Neural progenitor cell (in vitro differentiated cells): ENCODE measurements at places on chromosomes 12 and 14. TPM values are rescaled to one million over a fixed set of nuclear protein-coding genes. Genes with fewer than 3 reads are reported as not detected.

GRCh38 chr14:37870632-37871346 is 275.4 kb downstream of the TTC6 start:
- no peaks in the 10 kb centered on the region for H3K36me3 ChIP-seq
- no peaks in the 10 kb centered on the region for H3K27me3 ChIP-seq
- no peak overlapping the region for H3K27ac ChIP-seq
- no peak overlapping the region for H3K4me3 ChIP-seq
- DNase-seq = peak; percentile 3

The NINJ2 gene
- total RNA-seq = 0.37 TPM in 1 of 2 replicates, not detected in the other

- H3K36me3 ChIP-seq = no peaks in the 10 kb centered on the region
- DNase-seq = no peak
- H3K4me3 ChIP-seq = no peak overlapping the region
- H3K4me1 ChIP-seq = peaks cover 15% of the 10 kb centered on the region
- H3K27me3 ChIP-seq = no peaks in the 10 kb centered on the region
Measured at GRCh38 chr14:32623300-32624093, 294.4 kb downstream of the AKAP6 start.

GRCh38 chr14:39212693-39213092 is 21.0 kb upstream of the MIA2 start:
- H3K27me3 ChIP-seq = no peaks in the 10 kb centered on the region
- H3K4me3 ChIP-seq = no peak overlapping the region
- peaks cover 4% of the 10 kb centered on the region for H3K4me1 ChIP-seq
- no peak overlapping the region for H3K27ac ChIP-seq
- no peaks in the 10 kb centered on the region for H3K36me3 ChIP-seq

The GSC gene
- total RNA-seq = 1.1 and 2.8 TPM in 2 replicates

- no peak overlapping the region for H3K4me3 ChIP-seq
- no peaks in the 10 kb centered on the region for H3K4me1 ChIP-seq
Measured at GRCh38 chr12:80596509-80596908, 110.9 kb upstream of the MYF6 start.

The RPS6KL1 gene
- total RNA-seq = 6.4 and 15.1 TPM in 2 replicates

The CD27 gene
- total RNA-seq = 0.43 TPM in 1 of 2 replicates, not detected in the other

- peaks cover 55% of the 10 kb centered on the region for H3K4me1 ChIP-seq
- DNase-seq = peak; percentile 33
- no peak overlapping the region for H3K4me3 ChIP-seq
- no peak overlapping the region for H3K27ac ChIP-seq
- no peaks in the 10 kb centered on the region for H3K27me3 ChIP-seq
Measured at GRCh38 chr12:13117029-13117428, 13.6 kb upstream of the GSG1 start.

GRCh38 chr12:110688446-110689280 is at the start of gene HVCN1:
Gene HVCN1 (minus strand): TSS chr12:110689115. CDS start chr12:110683245, 5,870 bp downstream.
- H3K4me3 ChIP-seq = peak within 1 kb of the TSS; percentile 69
- no peak within 1 kb of the TSS for H3K27ac ChIP-seq
- no peaks in the 10 kb centered on the region for H3K36me3 ChIP-seq
- peak; percentile 82 for DNase-seq
- peaks cover 9% of the 10 kb centered on the region for H3K4me1 ChIP-seq
- H3K27me3 ChIP-seq = peaks cover 19% of the 10 kb centered on the region

DNA sequence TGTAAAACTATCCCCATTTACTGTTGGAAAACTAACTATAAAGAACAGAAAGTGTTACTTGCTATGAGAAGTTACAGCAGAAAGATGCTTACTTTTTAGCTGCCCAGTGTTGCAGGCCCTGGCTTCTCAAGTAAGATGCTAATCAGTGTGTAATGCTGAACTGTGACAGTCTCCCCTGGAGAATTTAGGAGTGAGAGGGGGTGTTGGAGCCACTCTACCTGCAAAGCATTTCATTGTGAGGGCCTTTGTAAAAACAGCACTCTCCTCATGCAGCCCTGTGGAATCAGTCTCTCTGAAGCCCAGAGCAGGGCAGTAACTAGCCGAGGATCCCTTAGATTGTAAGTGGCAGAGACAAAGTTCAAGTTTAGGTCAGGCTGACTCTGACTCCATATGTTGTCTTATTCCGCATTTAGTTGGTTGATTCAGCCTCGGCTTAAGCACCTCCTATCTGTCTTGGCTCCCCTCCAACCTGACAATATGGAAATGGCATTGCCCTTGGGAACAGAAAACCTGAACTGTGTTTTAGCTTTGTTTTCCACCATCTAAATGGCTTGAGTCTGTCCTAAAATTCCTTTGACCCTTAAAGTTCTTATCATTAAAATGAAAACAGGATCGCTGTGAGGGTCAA is 141.3 kb downstream of the PRKCH start:
- no peak overlapping the region for H3K4me3 ChIP-seq
- no peaks in the 10 kb centered on the region for H3K27me3 ChIP-seq
- H3K36me3 ChIP-seq = no peaks in the 10 kb centered on the region
- DNase-seq = no peak
- H3K4me1 ChIP-seq = peaks cover 17% of the 10 kb centered on the region

DNA sequence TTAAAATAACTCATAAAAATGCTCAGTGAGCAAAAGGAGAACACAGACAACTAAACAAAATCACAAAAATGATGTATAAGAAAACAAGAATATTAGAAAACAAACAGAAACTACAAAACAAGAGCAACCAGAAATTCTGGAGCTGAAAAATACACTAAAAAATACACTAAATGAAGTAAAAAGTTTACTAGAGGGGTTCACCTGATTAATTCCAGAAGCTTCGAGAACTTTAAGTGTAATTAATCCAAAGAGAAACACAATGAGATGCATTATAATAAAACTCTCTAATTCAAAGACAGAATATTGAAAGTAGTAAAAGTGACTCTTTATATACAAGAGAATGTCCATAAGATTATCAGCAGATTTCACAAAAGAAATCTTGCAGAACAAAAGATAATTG is 558.4 kb downstream of the CCER1 start:
- H3K36me3 ChIP-seq = no peaks in the 10 kb centered on the region
- H3K27ac ChIP-seq = no peak overlapping the region
- H3K27me3 ChIP-seq = no peaks in the 10 kb centered on the region
- no peak overlapping the region for H3K4me3 ChIP-seq

DNA sequence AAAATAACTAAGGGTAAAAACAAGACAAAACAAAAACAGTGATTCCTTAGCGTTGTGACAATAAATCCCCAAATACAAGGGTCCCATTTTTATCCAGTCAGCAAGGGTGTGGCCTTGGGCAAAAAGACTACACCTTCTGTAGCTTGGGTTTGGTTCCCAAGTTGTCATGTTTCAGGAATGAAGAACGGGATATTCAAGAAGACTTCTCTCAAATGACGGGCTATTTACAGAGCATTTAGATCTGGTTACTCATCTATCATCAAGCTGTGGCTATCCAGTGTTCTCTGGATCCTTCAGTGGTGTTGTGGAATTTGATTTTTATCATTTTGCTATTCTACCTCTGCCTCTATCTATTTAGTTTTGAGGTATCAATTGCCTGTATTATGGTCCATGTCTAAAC is 219.7 kb downstream of the SLC25A21 start:
- DNase-seq = no peak
- no peak overlapping the region for H3K27ac ChIP-seq
- H3K4me3 ChIP-seq = no peak overlapping the region
- no peaks in the 10 kb centered on the region for H3K27me3 ChIP-seq

DNA sequence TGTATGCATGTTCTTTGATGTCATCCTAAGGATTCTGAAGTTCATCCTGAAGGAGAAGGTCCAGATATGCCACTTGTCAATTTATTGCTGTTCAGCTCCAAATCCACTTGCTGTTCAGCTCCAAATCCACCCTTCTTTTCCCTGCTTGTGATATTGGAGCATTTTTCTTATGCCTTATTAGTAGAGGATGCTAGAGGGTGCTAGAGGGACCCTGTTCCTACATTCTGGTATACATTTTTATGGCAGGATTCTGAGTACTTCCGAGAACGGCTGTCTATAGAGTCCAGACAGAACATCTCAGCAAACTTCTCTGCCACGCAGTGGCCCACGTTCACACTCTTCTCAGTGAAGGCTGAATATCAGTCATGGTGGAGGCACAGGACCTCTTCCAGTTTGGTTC is 406.7 kb downstream of the NOVA1 start:
- H3K4me1 ChIP-seq = no peaks in the 10 kb centered on the region
- H3K4me3 ChIP-seq = no peak overlapping the region
- H3K27me3 ChIP-seq = no peaks in the 10 kb centered on the region
- no peaks in the 10 kb centered on the region for H3K36me3 ChIP-seq

The ACVRL1 gene
- 0.22 and 2.0 TPM in 2 replicates for total RNA-seq

DNA sequence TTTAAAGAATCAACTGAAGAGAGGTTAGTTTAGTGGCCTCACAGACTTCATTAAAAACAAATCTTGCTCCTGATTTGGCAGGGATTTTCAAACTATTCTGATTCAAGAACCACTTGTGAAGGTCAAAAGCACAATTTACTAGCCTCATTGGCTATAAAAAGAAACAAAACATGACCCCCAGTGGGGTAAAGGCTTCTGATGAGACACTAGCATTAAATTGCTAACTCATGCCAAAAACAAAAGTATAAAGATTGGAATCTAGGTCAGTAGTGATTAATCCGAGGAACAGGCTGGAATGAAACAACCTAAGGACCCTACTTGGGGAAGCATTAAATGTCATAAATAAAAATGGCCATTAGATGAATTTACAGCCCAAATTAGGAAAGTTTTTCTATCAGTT is 312.3 kb downstream of the PAWR start:
- no peak overlapping the region for H3K27ac ChIP-seq
- H3K4me1 ChIP-seq = peaks cover 27% of the 10 kb centered on the region
- no peaks in the 10 kb centered on the region for H3K36me3 ChIP-seq
- H3K27me3 ChIP-seq = no peaks in the 10 kb centered on the region
- no peak for DNase-seq

DNA sequence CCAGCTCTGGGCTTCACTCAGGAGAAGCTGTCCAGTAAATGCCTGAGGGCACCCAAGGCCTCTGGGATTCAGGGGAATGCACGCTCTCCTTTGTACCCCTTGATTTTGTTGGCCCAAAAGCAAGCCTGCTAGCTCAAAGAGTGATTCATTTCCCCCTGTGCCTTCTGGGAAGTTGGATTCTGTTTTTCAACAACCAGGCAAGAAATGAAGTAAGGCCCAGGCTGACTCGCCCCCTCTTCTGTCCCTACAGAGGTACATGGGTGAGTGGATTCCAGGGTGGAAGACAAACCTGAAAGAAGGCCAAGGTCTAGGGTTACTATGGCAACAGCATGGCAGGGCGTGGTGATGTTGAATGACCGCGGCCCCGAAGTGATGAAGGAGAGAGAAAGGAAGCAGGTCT is 9.3 kb upstream of the SERPINA5 start:
- H3K4me3 ChIP-seq = no peak overlapping the region
- H3K27ac ChIP-seq = no peak overlapping the region
- no peaks in the 10 kb centered on the region for H3K4me1 ChIP-seq
- no peaks in the 10 kb centered on the region for H3K36me3 ChIP-seq

The CCND2 gene
- 95.8 and 103 TPM in 2 replicates for total RNA-seq

The SIX1 gene
- total RNA-seq = 0.28 TPM in 1 of 2 replicates, not detected in the other

DNA sequence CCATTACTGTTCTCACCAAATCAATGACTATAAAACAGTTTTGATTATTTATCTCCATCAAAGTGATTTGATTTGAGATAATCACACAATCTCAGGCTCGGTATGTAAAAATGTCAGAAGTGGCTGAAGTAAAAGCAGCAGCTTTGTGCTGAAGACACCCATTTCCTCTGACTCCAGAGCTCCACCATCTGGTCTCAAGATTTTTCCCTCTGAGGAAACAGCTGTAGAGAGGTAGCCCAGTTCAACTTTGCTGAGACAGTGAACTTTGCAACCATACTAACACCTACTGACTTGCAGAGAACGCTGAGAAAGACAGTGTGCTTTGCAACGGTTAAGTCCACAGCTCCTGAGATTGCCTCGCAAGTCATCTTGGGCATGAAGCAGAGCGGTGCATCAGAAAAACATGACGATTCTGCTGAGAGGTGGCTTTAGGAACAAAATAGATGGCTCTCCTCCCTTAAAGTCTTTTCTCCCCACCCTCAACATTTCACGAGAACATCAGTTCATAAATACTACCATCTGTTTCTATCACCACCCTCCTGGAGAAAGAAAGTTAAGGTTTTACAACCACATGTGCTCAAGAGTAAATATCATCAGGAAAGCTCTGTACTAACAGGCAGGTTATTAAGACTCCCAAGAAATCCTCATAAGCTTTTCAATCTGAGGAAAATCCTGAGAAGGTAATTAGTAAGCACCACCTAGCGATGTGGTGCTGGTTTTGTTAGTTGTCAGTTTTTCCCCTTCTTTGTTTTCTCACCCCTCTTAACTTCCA is 34.8 kb downstream of the HIGD1C start:
- H3K36me3 ChIP-seq = no peaks in the 10 kb centered on the region
- H3K4me1 ChIP-seq = no peaks in the 10 kb centered on the region
- DNase-seq = peak; percentile 50
- no peak overlapping the region for H3K27ac ChIP-seq

DNA sequence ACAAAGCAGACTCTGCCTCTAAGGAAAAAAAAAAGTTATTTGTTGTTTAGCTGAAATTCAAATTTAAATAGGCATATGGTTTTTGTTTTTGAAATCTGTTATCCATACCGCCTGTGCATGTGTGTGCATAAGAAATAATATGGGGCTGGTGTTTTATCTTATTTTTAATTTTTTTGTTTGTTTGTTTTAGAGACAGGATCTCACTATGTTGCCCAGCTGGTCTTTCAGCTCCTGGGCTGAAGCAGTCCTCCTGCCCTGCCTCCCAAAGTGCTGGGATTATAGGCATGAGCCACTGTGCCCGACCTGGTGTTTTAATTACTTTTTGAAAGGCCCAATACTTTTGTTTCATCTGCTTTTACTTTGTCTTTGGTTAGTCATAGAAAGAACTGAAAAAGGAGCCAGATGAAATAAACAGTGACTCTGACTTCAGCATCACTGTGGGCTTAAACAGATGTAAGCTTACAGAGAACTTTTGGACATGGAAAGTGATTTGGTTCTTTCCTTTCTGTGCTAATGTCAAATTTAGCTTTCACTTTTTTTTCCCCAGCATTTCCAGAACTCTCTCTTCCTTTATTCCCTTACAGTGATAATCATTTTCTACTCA is 37.2 kb downstream of the SUPT16H start:
- H3K36me3 ChIP-seq = peaks cover 7% of the 10 kb centered on the region
- H3K27me3 ChIP-seq = no peaks in the 10 kb centered on the region

- peaks cover 18% of the 10 kb centered on the region for H3K36me3 ChIP-seq
- DNase-seq = no peak
- H3K27me3 ChIP-seq = no peaks in the 10 kb centered on the region
- H3K4me3 ChIP-seq = no peak overlapping the region
- H3K4me1 ChIP-seq = no peaks in the 10 kb centered on the region
- no peak overlapping the region for H3K27ac ChIP-seq
Measured at GRCh38 chr14:52856139-52856538, 64.7 kb upstream of the GNPNAT1 start.

GRCh38 chr12:12908252-12908651 is 16.9 kb downstream of the GPRC5A start:
- H3K27me3 ChIP-seq = no peaks in the 10 kb centered on the region
- no peak overlapping the region for H3K4me3 ChIP-seq
- no peak overlapping the region for H3K27ac ChIP-seq
- no peak for DNase-seq
- no peaks in the 10 kb centered on the region for H3K36me3 ChIP-seq

GRCh38 chr12:130709971-130710732 is 5.9 kb downstream of the RIMBP2 start:
- H3K4me1 ChIP-seq = peaks cover 26% of the 10 kb centered on the region
- H3K36me3 ChIP-seq = no peaks in the 10 kb centered on the region
- H3K27ac ChIP-seq = no peak overlapping the region

GRCh38 chr12:111173836-111174235 is 195.1 kb downstream of the PHETA1 start:
- no peak for DNase-seq
- H3K36me3 ChIP-seq = no peaks in the 10 kb centered on the region
